DND-41 (cell line): ENCODE measurements at places on chromosomes 7 and 10.

DNA sequence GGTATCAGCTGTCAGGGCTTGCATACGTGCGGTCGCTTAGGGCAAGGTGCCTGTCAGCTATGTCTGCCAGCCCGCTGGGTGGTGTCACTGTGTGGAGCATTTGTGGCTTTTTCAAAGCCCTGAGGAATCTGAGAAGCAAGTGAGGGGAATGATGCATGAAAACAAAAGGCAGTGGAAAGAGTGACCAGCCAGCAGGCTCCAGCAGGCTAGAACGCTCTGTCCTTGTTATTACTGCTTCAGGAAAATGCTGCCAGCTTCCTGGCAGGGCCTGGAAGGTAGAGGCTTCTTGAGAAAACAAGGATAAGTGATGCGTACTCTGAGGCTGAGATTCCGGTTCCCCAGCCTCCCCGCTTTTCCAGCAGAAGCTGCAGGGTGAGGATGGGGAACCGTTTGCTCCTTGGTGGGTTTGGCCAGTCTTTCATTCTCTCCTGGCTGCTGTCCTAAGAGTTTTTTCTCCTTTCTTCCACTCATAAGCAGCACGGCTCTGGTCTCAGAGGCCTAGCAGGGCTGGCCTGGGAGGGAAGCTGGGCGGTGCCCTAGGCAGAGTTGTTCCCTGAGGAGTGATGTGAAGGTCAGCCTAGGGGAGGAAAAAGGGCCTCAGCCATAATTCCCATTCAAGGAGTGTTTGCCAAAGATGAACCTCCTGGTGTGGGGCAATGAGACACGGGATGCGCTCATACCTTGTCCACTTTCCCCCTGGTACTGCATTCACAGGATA lies 42.8 kb upstream of the MKLN1 start:
- no peak for DNase-seq

DNA sequence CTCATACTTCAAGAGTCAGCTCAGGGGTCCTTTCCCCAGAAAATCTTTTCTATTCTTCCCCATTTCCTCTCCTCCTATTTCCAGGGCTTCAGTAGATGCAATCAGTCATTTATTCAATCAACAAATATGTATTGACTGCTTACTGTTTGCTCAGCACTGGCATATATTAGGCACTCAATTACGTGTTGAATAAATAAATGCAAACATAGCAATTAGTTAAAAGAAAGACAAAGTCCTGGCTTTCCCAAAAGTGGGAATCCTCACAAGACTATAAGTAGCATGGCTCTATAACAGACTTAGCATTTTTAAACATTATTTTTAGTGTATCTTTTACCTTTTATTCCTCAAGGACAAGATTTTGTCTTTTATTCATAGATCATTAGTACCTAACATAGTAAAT lies 111.6 kb downstream of the CHCHD3 start:
- no peak for DNase-seq

DNA sequence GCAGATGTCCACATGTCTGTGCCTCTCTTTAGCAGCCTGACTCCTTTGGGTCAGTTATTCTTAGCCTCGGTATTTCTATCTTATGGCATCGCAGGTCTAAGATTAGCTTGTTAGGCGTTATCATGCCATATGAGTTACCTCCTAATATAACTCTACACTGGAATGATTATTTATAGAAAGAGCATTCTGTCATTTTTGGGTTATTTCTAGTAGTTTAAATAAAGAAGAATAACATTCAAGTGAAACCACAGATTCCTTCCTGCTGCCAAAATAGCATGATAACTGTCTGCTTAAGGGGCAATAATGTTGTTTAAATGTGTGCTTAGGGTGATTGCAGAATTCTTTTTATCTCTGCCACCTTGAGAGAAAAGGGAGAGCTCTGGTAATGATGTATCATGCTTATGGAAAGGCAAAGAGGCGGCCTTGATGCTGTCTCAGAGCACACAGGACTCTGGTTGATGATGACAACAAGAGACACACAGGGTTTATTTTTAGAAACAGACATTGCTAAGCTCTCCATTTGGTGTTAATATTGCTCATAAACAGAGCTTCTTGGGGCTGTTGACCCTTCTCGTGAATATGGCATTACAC lies 10.4 kb downstream of the HDAC9 start:
- no peak for DNase-seq

DNA sequence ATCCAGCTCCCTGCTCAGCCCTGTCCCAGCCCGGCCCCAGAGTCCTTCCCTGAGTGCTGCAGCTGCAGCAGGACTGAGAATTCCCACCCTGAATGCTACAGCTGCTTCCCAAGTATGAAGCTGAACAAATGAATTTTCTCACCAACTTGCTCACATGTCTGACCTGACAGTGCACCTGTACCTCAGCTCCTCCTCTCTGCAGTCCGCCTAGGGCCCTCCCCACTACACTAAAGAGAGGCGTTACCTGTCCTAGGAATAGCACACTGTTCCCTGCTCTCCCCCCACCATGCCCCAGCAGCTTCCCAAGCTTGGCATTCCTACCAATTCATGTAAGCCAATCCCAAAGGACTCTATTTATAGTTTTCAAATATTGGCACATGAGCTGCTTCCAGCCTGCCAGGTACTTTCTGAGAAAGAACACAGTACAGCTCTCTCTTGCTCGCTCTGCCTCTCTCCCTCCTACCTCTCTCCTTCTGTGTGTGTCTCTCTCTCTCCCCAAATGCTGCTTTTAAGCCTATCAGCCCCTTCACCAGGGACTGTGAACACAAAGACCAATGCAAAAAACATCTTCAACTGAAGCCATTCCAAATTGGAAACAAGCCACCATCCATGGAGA lies 400.1 kb downstream of the TNS3 start:
- DNase-seq, result no peak

DNA sequence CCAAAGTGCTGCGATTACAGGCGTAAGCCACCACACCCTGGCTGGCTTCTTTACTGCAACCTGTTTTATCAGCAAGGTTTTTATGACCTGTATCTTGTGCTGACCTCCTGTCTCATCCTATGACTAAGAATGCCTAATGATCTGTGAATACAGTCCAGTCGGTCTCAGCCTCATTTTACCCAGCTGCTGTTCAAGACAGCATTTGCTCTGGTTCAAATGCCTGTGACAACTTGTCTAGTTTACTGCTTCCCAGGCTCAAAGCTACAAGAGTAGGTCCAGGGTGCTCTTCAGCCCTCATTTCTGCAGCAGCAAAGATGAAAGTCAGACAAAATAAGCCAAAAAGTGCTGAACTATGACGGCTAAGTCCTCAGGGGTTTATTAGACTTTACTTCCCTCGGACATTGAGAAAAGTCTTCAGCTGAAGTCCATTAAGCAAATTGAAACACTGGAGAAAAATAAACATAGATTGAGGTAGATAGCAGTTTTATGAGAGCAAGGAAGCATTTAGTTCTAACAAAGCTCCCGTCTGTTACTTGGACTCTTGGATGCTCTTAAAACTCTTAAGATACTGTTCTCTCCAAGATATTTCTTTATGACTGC lies 12.5 kb upstream of the LYZL1 start:
- no peak for DNase-seq

GRCh38 chr7:91942312-91942711 lies 1.6 kb downstream of the AKAP9 start:
- DNase-seq, result no peak

- no peak for DNase-seq
Observed at GRCh38 chr10:125283191-125283835, 123.0 kb upstream of the CTBP2 start.

GRCh38 chr7:46452561-46453135 lies 531.6 kb upstream of the IGFBP3 start:
- no peak for DNase-seq

GRCh38 chr7:140358412-140359051 lies 39.8 kb downstream of the SLC37A3 start:
- no peak for DNase-seq

- DNase-seq, result no peak
Observed at GRCh38 chr7:103905997-103906396, 83.5 kb downstream of the RELN start.

DNA sequence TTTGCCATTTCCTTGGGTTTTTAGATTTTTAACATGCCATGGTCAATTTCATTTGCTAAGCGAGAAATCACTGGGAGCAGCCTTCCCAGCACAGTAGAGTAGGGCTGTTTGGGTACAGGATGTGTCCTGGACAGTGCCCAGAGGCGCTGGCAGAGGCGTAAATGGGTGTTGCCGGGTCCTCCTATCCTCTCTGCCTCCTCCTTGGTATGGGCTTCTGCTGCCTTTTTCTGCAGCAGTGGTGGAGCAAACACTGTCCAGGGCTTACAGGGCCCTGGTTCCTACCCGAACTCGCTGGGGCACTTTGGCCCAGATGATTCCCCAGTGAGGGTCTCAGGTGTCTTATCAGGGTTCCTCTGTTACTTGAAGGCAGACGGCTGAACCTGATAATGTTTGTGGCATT lies 298.3 kb downstream of the RPS24 start:
- no peak for DNase-seq

DNA sequence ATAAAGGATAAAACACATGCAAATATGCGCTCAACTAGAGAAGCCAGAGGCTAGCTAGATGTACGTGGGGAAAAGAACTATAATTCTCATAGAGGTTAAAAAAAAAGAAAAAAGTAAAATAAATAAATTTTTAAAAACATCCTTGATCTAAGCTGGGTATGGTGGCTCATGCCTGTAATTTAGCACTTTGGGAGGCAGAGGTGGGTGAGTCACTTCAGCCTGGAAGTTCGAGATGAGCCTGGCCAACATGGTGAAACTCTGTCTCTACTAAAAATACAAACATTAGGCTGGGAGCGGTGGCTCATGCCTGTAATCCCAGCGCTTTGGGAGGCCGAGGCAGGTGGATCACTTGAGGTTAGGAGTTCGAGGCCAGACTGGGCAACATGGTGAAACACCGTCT lies 18.6 kb upstream of the HSPA12A start:
- DNase-seq, result no peak

GRCh38 chr7:103343758-103344452 lies 662 bp downstream of the DNAJC2 start:
- DNase-seq, result peak; percentile 43

- no peak for DNase-seq
Observed at GRCh38 chr7:71595176-71595575, 463.2 kb downstream of the GALNT17 start.

DNA sequence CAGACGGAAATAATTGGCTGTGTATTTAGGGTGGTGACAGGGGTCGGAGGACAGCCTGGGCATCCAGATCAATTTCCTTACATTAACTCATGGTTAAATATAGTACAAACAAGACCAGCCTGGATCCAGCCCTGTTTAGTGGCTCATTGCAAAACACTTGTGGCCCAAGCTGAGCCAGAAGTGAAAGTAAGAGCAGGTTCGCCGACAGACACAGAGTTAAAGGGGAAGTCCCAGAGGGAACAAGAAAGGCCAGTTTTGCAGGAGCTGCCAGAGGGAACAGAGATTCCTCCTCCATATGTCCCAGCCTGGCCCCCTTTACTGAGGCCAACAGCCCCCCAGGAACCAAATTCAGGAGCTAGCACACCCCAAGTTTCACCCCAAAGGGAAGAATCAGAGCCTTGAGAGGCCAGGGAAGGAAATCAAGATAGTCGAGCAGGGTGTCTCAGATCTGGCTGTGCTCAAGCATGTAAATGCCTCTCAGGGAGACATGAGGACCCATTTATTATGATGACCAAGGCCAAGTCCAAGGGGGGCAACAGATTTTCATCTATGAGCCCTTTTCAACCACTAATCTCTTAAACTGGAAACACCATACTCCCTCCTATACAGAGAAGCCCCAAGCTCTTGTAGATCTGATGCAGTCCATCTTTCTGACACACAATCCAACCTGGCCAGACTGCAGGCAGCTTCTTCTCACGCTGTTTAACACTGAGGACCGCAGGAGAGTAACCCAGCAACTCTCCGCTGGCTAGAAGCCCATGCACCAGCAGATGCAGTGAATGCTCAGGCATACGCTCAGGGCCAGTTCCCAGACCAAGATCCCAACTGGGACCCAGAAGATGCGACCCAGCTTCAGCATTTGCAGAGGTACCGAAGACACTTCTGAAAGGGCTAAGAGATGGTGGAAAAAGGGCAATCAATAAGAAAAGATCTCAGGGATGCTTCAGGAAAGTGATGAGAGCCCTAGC lies 15.9 kb upstream of the ADCK2 start:
- DNase-seq, result peak; percentile 67

DNA sequence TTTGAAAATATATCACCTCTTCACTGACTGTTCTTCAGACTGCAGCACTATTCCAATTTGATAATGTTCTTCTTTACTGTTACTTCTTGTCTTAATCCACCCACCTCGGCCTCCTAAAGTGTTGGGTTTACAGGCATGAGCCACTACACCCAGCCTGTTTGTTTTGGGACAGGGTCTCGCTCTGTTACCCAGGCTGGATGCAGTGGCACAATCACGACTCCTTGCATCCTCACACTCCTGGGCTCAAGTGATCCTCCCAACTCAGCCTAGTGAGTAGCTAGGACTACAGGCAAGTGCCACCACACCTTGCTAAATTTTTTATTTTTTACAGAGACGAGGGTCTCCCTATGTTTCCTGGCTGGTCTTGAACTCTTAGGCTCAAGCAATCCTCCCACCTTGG lies 77.9 kb downstream of the NDUFB2 start:
- no peak for DNase-seq

DNA sequence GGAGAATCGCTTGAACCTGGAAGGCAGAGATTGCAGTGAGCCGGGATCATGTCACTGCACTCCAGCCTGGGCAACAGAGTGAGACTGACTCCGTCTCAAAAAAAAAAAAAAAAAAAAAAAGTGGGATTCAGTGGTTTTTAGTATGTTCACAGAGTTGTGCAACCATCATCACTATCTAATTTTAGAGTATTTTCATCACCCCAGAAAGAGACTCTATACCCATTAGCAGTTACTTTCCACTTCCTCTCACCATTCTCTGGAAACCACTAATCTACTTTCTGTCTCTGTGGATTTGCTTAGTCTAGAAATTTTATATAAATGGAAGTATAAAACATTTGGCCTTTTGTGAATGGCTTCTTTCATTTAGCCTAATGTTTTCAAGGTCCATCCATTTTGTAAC lies 113.4 kb downstream of the ST7 start:
- DNase-seq, result no peak

DNA sequence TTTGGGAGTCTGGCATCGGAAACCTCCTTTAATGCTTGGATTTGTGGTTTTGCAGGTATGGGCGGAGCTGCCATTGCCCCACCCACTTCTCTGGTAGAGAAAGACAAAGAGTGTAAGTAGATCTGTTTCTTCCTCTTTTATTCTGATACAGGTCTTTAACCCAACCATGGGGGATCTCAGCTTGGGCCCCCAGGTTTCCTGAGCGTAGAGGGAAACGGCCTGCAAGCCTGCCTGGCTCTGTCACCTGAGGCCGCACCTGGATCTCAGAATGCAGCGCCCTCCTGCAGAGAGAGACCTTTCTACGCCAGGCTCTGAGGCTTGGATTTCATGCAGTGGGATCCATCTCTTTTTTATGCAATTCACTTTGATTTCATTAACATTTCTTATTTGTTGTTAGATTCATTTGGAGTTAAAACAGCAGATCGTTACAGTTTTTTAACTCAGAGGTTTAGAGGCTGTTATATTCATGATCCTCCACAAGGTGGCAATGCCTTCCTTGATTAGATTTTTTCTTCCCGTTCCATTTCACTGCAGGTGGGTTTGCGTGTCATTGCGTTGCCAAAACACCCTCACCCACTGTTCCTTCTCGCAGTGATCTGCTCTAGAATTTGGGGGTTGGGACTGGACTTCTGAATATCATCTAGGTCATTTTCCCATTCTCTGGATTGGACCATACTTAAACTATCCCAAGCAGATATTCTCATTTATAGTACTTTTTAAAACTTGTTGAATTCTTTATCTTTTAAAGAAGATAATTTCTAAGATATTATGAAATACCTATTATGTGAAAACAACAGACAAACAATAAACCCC lies 20.0 kb downstream of the RBM17 start:
- peak; percentile 38 for DNase-seq

- no peak for DNase-seq
Observed at GRCh38 chr10:3142146-3142875, 30.3 kb downstream of the PITRM1 start.

- DNase-seq, result no peak
Observed at GRCh38 chr10:118020365-118020764, 26.4 kb downstream of the RAB11FIP2 start.
